Muscle of arm (tissue), 14 donors: ENCODE measurements at places on chromosomes 13 and 19.

- no peak for DNase-seq
These were observed 22.5 kb upstream of the NDFIP2 start for GRCh38 chr13:79458436-79458835.

GRCh38 chr13:105297839-105298238 is 1237.6 kb downstream of the EFNB2 start:
- no peak for DNase-seq

DNA sequence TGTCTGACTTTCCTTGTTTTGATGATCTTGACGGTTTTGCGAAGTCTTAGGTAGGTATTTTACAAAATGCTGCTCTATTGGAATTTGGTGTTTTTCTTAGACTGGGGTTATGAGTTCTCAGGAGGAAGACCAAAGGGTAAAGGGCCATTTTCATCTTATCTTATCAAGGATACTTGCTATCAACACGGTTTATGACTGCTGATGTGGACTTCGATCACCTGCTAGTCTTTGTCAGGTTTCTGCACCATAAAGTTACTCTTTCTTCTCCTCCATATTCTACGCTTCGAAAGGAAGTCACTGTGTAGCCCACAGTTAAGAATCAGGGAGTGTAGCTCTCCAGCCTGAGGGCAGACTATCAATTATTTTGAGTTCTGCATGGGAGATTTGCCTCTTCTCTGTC is 7.4 kb upstream of the CEBPG start:
- DNase-seq: no peak

DNA sequence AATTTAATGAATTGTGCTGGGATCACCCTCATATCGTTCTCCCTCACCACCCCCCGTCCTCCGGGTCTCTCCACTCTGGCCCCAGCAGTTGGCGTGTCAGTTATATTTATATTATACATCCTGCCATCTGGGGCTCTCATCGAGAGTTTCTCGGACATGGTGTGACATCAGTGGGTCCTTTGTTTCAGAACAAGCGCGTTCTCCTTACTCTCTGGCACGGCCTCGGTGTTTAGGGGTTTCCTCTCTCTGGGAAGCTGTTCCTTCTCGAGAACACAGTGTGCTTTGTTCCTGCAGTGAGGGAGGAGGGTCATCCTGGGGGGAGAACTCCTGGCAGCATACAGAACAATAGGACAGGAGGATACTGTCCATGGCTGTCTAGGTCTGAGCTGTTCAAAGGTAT is 9.8 kb upstream of the MCF2L start:
- no peak for DNase-seq

GRCh38 chr13:73715911-73716510 is 418.2 kb downstream of the KLF12 start:
- no peak for DNase-seq

GRCh38 chr13:101417043-101417406 is 717 bp upstream of the NALCN start:
- DNase-seq: no peak

GRCh38 chr19:19900729-19901444 is at the start of gene ZNF93:
Gene ZNF93, plus strand, starts transcription at chr19:19900946. Its CDS starts 143 bp downstream, at chr19:19901089.
- DNase-seq: peak; percentile 97

DNA sequence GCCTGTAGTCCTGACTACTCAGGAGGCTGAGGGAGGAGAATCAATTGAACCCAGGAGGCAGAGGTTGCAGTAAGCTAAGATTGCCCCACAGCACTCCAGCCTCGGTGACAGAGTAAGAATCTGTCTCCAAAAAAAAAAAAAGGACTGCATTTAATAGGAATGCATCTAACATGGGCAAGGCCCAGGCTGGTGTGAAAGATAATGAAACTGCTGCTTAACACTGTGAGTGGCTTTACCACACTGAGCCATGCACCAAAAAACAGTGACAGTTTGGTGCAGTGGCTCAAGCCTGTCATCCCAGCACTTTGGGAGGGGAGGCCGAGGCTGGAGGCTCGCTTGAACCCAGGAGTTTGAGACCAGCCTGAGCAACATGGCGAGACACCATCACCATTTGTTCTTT is 8.6 kb downstream of the GTF2F1 start:
- no peak for DNase-seq

DNA sequence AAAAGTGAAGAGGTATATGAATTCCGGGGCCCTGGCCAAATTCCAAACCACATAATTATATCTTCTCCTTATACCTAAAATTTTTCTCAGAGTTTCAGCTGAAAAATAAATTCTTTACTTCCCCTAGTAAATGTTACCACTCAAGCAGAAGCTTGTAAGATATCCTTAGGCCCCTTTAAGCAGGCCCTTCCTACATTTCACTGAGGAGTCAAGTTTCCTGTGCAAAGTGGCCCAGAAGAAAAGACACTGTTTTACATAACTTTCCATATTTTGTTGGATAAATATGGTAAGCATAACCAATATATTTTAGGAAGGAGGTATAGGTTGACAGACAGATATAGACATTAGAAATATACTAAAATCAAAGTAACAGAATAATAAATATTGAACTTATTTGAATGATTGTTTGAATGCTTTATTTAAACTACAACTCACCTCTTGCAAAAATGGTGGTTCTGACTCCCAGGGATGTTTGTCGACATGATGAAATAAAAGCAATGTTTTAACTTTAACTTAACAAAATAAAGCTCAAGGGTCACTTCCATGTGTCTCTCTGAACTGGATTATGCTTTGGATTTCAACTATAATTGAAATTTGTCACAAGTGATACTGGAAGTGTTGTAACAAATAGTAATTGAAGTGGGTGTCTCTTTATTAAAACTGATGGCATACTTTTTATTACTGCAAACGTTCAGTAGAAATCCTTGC is 141.2 kb downstream of the SPRY2 start:
- no peak for DNase-seq

- DNase-seq: no peak
These were observed at the start of gene LRG1 for GRCh38 chr19:4539693-4540581. Gene LRG1, minus strand, starts transcription at chr19:4540036. Its CDS starts 23 bp downstream, at chr19:4540013.

- no peak for DNase-seq
These were observed 15.3 kb downstream of the PRKCSH start for GRCh38 chr19:11450570-11451326.

- DNase-seq: no peak
These were observed 12.5 kb downstream of the CAPN12 start for GRCh38 chr19:38731654-38732301.

DNA sequence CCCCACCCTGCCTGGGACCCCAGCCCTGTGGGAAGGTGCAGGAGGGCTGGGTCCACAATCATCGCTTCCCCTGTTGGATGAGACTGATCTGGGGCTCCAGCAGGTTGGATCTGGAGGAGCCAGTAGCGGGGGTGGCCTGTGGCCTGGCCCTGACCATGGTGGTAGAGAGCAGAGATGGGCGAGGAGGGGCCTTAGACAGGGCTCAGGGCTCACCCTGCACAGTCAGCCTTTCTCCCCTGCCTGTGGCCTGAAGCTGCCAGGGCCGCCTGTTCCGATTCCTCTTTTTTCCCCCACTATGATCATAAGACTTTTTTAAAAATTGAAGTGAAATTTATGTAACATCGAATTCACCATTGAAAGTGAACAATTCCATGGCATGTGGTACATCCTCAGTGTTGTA is 18.2 kb downstream of the SIN3B start:
- no peak for DNase-seq

DNA sequence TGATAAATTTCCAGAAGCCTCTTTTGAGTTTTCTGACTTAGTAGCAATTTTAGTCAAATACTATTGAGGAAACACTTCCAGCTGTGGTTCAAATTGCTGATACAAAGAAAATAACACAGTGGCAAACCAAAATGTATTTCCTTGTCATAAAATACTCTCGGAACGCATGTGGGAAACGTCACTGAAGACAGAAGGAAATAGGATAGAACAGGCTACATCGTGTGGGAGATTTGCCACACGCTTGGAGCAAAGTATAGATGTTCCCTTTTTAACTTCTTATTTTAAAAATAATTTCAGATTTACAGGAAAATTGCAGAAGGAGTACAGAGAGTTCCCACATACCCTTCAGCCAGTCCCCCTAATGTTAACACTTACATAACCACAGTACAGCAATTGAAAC is 88.8 kb downstream of the ING1 start:
- DNase-seq: no peak

GRCh38 chr13:71118779-71119364 is 748.1 kb downstream of the DACH1 start:
- no peak for DNase-seq
